ENCODE measurements at places on chromosomes 4 and X. TPM values are rescaled to one million over a fixed set of nuclear protein-coding genes. Genes with fewer than 3 reads are reported as not detected.

GRCh38 chr4:25290490-25291067, 22.0 kb upstream of the ZCCHC4 start:
- DNase-seq: no peak

- no peak for DNase-seq
Observed at GRCh38 chr4:6435010-6435409, 37.4 kb downstream of the PPP2R2C start.

DNA sequence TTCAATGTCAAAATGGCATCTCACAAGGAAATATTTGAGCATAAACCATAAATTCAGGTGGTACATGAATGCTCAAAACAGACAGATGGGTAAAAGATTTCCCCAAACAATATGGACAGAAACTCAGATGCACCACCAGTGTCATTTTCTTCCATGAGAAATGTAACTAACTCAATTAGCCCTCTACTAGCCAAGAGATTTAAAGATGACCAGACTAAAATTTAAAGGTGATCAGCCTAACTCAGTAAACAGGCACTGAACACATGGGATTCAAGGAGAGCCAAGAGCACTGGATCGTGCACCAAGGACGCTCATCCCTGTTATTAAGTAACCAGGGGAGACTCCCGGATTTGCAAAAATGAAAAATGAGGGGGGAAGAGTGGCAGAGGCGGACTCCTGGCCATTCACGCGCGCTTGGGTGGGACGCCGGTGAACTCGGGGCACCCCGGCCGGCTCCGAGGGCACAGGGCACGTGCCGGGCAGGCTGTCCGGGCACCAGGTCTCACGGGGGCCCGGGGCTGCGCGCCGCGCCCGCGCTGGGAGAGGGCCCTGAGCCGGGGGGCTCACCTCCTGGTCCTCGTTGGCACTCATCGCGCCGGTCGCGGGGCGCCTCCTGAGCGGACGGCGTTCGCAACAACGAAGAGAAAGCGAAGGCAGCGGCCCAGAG, 490 bp downstream of the RWDD4 start:
- DNase-seq: peak; percentile 28

Gene XK
- 0.26 TPM for polyA plus RNA-seq

GRCh38 chr4:122776916-122777315, 44.4 kb downstream of the BBS12 start:
- peak; percentile 38 for DNase-seq

DNA sequence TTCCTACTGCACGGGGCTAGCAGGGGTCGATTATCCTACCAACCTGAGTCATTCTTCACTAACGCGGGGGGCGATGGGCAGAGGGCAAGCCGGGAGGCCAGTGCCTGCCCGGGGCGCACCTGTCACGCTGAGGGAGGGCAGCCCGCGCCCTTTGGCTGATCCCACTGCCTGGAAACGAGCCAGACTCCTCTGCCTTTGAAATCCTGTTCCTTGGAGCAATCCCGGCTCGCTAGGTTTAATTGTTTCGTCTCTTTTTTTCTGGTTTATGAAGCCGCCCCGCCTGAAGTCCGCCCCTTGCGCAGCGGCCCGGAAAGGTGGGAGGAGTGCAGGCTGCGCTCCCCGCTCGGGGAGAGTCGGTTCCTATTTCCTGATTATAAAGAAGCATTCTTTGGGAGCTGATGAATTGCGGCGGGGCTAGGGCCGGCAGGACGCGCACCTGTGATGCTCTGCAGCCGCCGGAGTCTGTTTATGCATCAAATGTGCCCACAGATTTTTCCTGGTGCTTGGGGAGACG, 484.2 kb downstream of the BCOR start:
- DNase-seq: peak; percentile 18

- DNase-seq: no peak
Observed at GRCh38 chr4:59539401-59539800, 1660.7 kb upstream of the ADGRL3 start.

GRCh38 chr4:140346136-140346535, 27.3 kb upstream of the SCOC start:
- DNase-seq: no peak

Gene SOX3
- polyA plus RNA-seq: not detected

DNA sequence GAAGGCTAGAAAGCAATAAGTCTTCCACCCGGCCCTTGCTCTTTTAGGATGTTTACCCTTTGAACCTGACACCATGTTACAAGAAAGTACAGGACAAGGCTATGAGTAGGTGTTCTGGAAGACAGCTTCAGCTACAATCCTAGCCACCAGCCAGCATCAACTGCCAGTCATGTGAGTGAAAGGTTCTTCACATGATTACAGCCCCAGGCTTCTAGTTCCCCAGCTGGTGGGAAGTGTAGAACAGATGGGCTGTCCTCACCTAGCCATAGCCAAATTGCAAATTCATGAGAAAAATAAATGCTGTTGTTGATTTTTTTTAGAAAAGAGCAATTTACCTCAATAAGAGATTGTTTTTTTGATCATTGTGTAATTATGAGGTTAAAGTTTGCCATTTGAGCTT, 60.8 kb downstream of the GRXCR1 start:
- DNase-seq: no peak

DNA sequence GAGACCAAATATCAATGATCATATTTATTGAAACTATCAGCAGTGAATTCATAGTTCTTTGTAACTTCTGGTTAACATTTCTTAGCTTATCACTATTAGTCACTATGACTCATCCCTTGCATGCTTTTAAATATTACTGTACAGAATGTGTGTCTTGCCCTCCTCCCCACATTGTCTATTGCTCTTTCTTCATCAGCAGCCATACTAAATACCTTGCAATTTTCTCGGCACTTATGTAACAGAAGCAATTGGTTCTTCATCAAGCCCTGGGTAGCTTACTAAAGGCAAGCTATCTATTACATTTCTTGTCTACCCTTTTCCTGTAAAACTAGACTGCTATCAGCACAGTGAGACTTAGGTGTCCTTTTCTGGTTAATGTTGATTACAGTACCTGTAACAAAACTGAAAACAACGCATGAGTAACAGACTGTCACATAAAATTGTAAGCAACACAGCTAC, 8.2 kb downstream of the KLHL4 start:
- peak; percentile 71 for DNase-seq

DNA sequence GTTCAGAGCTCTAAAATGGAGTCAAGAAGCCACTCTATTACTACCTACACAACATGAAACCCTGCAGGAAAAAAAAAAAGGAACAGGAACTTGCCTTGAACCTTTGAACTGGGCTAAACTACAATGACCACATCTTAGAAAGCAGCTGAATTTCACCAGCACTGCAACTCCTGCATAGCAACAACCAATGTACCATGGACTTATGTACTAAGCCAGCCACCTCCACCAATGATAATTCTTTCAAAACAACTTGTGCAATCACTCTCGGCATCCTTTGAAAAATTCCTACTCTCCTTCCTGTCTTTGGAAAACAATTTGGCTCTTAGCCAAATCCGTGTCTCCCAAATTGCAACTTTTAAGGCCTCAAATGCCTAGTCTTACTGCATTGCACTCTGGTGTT, 26.8 kb upstream of the FMR1 start:
- DNase-seq: no peak

Gene RTL5
- 0.65 TPM for polyA plus RNA-seq

DNA sequence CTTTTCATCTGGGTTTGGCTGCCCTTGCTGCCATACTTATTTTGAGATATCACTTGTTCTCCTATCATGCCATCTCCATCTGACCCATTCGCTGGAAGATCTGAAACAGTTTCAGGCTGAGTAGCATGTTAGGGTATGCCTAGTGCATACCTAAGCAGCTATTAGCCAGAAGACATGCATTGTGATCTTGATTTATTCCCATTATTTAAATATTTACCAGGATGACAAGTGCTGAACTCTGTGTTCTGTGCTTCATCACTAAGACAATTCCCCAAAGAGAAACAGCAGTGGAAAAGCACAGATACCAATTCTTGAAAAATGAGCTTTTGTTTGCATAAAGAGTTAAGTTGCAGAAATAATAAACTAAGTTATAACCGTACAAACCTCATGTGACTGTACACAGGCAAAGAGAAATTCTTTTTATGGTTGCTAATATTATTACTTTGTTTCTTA, 271.0 kb upstream of the ARSJ start:
- DNase-seq: no peak

Gene FBXO8
- 9.7 TPM for polyA plus RNA-seq

Gene KLHL13
- polyA plus RNA-seq: 10.5 TPM

DNA sequence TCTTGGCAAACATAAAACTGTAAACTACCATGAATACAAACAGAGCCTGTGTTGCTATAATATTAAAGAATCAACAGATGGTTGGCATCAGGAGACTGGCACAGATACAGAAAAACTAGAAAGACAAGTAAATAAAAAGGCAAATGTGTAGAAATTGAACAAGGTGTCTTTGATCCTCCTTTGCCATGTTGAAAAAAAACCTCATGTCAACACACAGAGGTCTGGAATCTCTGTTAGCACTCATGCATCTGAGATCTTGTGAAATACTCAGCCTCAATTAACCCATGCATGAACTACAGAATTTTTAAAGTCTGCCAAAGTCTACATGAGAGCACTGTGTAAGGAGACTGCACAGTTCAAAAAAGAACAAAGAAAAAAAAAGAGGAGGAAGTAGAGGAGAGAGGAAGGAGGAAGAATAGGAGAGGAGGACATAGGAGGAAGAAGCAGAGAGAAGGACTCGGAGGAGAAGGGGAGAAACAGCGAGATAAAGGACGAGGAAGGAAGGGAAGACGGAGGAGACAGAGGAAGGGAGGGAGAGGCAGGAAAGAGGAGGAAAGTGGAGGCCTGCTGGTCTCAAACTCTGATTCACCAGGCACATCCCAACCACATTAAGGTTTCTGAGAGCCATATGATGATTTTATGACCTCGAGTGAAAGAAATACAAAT, 52.8 kb downstream of the PRDM5 start:
- DNase-seq: no peak

Gene SORCS2
- polyA plus RNA-seq: 0.91 TPM

Gene ADRA2C
- 0.03 TPM for polyA plus RNA-seq

Gene APBB2
- 60.8 TPM for polyA plus RNA-seq

DNA sequence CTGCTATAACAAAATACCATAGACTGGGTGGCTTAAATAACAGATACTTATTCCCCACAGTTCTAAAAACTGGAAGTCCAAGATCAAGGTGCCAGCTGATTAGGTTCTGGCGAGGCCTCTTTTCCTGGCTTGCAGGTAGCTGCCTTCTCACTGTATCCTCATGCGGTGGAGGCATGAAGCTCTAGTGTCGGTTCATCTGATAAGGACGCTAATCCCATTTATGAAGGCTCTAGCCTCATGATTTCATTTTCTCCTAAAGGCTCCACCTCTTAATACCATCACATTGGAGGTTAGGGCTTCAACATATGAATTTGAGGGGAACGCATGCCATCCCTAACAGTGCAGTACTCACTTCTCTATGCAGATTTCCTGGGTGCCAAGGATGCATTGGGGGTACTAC, 57.9 kb upstream of the STIM2 start:
- DNase-seq: no peak

- DNase-seq: peak; percentile 45
Observed at GRCh38 chrX:115968436-115969252, 201.9 kb upstream of the AGTR2 start.

DNA sequence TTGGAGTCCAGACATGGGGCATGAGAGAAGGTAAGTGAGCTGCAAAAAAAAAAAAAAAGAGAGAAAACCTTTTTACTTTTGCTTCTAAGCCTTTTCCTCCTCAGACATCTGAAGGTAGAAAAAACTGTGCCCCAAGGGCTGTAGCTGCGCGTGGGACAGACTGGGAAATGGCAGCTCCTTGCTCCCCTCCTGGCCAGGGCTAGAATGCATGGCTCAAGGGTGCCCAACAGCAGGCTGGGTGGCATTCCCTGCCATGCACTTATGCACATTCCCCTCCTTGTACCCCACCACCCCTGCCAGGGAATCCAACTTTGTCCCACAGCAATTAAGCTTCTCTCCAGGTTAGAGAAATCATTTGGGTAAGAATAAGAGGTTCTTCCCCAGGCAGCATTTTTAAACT, 421.2 kb downstream of the TRAM1L1 start:
- DNase-seq: no peak

DNA sequence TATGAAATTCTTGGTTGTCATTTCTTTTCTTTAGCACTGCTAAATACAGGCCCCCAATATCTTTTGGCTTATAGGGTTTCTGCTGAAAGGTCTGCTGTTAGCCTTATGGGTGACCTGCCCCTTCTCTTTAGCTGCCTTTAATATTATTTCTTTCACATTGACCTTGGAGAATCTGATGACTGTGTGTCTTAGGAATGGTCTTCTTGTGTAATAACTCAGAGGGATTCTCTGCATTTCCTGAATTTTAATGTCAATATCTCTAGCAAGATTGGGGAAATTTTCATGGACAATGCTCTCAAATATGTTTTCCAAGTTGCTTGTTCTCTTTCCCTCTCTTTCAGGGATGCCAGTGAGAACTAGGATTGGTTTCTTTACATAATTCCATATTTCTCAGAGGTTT, 292.4 kb downstream of the SLC7A11 start:
- DNase-seq: no peak

Gene NLRP2B
- not detected for polyA plus RNA-seq

- DNase-seq: no peak
Observed at GRCh38 chr4:56511098-56511497, 5.5 kb downstream of the ARL9 start.

DNA sequence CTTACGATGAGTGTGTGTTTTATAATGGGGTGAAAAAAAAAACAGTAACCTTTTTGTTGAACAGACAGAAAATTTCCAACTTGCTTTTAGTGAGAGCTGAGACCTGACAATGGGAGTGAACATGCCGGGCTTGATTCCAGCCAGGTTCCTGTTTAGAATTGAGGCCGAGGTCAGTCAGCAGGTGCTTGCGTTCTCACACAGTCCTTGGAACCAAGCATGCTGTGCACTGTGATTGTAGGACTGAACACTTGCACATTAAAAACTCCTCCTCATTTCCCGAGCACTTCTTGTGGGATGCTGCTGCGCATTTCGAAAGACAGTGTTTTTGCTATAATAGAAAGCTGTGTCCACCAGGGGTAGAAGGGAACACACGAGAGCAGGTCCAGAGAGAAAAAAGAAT, 51.8 kb downstream of the TMEM131L start:
- no peak for DNase-seq

DNA sequence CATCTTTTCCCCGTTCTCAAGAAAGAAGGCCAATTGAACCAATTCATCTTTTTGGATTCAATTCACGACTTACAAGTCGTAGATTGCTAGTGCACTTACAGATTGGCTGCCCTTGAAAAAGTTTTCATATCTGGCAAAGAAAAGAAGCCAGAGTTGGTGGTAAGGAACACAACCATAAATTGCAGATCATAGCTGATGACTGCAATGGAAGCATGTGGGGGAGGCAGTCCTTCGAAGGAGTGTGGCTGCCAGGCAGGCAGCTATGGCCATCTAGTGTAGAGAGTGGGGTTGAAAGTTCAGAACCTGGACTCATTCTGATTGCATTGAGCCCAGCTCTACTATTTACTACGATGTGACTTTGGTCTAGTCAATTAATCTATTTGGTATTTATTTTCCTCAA, 4.5 kb downstream of the GPM6A start:
- DNase-seq: no peak

- DNase-seq: peak; percentile 69
Observed at GRCh38 chrX:133638285-133638684, 223.0 kb upstream of the GPC4 start.

DNA sequence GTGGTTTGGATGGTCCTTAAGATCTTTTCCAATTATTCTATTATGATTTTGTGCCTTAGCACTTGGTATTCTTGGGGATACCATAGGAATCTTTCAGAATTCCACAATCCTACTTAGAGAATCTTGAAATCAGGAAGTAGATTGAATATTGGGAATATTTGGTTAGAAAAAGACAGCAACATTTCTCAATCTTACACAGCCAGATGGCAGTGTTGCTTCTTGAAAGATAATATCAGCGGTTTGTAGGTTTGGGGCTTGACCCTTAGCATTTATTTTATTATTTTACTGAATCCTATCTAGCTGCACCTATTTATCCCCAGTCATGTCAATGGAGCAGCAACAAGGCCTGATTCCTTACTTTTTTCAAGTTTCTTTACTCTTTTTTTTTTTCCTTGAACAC, 28.6 kb downstream of the MAGEB1 start:
- peak; percentile 6 for DNase-seq

All from mammary epithelial cell (primary cell).